Activated CD4-positive, CD25-positive, alpha-beta regulatory T cell treated with anti-CD3 and anti-CD28 coated beads, Interleukin-2, amount 50 U/mL, for 72 hours (primary cell): ENCODE measurements at places on chromosomes 13 and 19.

DNA sequence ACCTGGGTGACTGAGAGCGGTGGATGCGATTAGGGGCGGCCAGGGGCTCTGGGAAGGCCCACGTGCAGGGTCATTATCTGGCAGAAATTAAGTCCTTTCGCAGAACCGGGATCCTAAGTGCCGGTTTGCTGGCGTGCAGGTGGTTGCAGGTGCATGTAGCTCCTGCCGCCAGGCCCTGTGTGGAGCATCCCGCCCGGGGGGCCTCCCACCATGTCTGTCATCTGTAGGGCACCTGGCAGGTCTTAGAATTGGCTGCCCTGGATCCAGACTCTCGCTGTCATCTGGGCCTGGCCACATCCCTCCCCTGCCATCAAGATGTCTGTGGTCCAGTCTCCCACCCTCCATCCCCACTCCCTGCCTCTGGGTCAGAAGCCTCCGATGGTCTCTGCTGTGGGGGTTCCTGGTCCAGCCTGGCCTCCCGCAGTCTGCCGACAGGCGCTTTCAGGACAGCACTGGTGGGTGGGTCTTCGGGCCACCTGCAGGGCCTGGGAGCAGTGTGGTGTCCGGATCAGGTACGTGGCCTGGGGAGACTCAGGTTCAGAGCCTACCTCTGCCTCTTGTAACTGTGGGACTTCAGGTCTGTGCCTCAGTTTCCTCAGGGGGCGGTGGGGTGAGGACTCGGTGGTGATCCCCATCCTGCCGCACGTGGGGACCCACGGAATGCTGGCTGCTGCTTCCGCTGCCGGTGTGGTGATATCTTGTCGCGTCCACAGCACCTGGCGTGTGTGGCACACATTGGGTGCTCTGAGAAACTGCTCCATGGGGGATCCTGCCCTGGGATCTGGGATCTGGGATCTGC is 5.4 kb downstream of the GNA11 start:
- DNase-seq: no peak

- no peak for DNase-seq
These were observed 9.7 kb downstream of the CLN5 start for GRCh38 chr13:77001540-77001939.

- no peak for DNase-seq
These were observed 22.8 kb downstream of the ZNF574 start for GRCh38 chr19:42098781-42099180.

- no peak for DNase-seq
These were observed 4.7 kb downstream of the AKAP8 start for GRCh38 chr19:15374796-15375440.

DNA sequence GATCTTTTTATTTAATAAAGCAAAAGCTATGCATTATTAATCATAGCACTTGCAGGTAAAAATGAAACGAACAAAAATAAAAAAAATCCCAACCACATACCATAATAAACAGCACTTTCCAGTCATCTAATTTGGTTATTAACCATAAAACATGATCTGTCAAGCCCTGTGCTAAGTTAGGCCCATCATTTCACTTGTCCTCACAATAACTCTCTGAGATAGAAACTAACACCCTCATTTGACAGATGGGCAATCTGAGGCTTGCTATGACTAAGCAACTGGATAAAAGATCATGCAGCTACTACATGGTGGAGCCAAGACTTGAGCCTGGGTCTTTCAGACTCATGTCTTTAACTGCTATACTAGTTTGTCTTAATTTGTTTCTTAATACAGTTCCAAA is 21.8 kb downstream of the PROSER1 start:
- DNase-seq: no peak

DNA sequence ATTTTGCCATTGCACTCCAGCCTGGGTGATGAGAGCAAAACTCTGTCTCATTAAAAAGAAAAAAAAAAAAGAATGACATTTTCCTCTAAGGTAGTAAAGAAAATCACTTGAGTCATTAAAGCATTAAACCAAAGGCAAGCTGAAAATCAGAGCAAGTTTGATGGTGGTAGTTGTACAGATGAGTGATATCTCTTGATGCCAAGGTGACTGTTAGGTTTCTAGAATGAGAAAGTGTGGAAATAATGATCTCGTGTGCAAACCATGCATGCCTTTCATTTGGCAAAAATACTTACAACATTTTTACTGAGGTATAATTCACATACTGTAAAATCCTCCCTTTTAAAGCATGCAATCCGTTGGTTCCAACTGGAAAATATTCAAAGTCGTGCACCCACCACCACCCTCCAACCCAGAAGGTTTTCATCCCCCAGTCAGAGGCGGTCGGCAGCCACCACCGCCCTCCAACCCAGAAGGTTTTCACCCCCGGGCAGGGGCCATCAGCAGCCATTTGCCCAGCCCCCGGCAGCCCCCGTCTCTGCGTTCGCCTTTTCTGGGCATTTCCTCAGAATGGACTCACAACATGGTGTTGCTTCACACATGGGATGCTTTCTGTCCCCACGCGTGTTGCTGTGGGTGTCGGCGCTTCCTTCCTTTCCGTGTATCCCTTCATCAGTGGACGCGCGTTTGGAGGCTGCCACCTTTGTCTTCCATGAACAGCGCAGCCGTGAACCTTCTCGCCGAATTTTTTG is 90.2 kb downstream of the ATP11A start:
- DNase-seq: no peak

GRCh38 chr19:31262725-31263191 is 86.5 kb downstream of the TSHZ3 start:
- no peak for DNase-seq

GRCh38 chr13:37313372-37313771 is 207.9 kb upstream of the CSNK1A1L start:
- no peak for DNase-seq

DNA sequence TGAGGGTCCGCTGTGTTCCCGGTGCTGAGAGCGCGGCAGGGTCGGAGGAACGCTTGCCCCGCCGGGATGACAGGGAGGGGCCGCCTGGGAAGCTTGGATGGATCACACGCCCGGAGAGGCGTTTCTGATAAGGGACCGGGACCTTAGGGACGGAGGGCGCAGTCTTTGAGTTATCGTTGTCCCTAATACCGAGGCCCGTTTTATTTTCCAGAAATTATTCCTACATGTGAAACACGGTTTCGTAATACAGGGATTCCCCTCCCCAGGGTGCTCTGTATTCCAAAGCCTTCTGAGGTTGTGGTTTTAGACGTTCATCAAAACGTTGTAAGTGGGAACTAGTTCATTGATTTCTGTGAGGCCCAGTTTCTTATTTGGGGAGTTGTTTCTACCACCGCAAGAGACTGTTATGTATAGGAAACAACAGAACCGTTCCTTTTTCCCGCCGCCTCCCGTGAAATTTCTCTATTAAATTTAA is 752 bp downstream of the PDCD5 start:
- DNase-seq: no peak

GRCh38 chr19:10420444-10421239 is at the start of gene PDE4A:
Gene PDE4A, plus strand, starts transcription at chr19:10420538. Its CDS starts 227 bp downstream, at chr19:10420765.
- no peak for DNase-seq

GRCh38 chr19:33705090-33705847 is 83.5 kb downstream of the CHST8 start:
- no peak for DNase-seq

DNA sequence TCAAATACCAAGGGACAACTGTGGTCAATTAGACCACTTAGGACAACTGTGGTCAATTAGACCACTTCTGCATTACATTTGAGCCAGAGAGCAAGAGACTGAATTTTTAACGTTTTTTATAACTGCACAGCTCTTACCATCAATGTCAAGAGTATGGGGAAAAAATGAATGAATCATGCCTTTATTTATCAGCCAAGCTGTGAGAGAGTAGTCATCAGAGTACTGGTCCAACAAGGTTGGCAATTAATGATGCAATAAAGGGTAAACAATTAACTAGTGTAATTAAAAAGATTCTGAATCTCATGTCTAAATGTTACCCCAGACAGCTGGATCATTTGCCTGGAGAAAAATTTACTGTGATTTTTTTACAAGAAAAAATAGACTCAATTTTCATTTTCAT is 381.1 kb downstream of the LIG4 start:
- no peak for DNase-seq

- DNase-seq: no peak
These were observed 14.0 kb downstream of the PLIN4 start for GRCh38 chr19:4504297-4504701.

DNA sequence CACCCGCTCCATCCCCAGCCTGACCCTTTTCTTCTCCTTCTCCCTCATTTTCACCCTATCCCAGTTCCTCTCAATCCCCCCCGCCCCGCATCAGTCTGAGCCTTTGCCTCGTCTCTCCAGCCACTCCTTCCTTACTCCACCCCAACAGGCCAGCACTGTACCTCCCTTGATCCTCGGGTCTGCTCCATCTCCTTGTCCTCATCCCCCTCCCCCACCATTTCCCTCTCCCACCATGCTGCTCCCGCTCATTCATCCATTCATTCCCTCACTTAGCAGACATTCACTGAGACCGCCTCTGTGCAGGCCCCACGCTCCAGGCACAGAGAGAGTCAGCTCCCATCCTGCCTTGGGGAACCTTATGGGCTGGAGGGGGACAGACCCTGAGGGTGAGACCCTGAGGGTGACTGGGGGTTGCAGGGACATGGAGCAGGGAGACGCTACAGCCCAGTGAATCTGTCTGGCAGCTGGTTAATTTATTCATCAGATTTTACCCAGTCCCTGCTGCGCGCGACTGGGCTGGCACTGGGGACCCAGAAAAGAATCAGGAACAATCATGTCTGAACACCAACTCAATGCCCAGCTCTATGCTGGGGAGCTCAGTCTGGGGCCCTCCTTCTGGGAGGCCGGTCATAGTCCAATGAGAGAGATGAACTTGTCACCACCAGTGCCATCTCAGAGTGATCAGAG is 881 bp downstream of the ARHGAP33 start:
- no peak for DNase-seq

DNA sequence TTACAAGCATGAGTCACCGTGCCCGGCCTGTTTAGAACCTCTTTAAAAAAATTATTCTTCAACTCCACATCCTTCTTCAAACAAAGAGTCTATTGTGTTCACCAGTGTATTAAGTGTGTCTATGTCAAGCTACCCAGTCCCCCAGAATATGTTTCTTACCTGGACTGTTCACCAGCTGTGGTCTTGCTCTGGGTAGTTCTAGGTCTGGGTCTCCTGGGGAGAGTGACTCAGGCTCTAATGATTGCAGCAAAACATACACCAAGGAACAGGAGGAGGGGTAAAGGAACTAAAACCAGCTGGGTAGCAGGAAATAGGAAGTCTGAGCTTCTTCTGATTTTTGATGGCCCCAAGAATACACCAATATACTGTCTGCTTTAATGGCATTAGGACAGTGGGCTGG is at the start of gene FPR1:
FPR1 (minus strand) TSS at position 224 of the 400 bp plus-strand sequence. CDS start 4,884 bp downstream, outside the sequence.
- DNase-seq: no peak

GRCh38 chr13:94058821-94059360 is 420.6 kb downstream of the DCT start:
- DNase-seq: no peak

DNA sequence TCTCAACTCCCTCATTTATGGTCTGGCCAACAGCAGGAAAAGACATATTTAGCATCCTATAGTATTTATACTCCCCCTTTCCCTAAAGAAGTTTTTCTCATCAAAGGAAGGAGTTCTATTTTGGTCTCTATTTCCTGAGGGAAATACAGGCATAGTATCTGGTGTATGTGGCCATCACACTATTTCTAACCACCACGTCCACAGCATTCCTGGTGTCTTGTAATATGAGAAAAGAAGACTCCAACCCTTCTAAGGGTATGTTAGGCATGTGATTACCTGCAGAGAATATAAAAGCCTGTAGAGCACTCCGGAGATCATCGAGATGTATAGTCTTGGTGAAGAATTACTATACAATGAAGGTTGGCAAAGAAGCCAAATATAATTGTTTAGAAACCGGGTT is 137.4 kb downstream of the VWA8 start:
- no peak for DNase-seq

DNA sequence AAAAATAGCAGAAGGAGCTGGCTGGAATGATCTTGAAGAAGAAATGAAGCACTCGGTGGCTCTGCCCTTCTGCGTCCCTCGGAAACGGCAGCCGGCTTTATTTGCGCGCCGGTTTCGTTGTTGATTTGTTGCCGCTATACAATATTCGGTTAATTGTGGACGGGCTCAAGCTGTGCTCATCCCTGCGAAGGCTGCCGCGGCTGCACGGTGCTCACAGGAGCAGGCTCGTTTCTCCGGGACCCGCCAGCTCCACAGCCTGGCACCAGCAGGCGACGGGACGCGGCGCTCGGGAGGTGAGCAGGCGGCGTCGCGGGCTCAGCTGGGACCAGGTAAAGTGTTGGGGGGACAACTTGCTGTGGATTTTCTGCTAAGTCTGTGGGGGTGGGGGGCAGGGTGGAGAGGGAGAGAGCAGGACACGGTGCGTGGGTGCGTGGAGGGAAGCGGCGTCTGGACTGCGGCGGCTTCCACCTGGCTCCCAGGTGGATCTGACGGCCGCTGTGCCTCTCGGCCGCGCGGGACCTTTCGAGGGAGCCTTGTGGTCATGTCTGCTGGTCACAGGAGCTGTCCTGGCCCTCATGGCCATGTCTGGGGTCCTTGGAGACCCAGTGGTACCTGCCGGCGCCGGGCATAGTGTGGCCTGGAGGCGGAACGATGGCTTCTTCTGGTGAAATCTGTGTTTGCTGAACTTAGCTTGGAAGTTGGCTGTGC is 90.9 kb downstream of the TEX29 start:
- no peak for DNase-seq

- no peak for DNase-seq
These were observed 92.1 kb downstream of the USP12 start for GRCh38 chr13:27079421-27079958.

- no peak for DNase-seq
These were observed 89.3 kb downstream of the SPACA7 start for GRCh38 chr13:112465251-112466131.

GRCh38 chr13:102980331-102980982 is 85.8 kb downstream of the SLC10A2 start:
- DNase-seq: no peak

DNA sequence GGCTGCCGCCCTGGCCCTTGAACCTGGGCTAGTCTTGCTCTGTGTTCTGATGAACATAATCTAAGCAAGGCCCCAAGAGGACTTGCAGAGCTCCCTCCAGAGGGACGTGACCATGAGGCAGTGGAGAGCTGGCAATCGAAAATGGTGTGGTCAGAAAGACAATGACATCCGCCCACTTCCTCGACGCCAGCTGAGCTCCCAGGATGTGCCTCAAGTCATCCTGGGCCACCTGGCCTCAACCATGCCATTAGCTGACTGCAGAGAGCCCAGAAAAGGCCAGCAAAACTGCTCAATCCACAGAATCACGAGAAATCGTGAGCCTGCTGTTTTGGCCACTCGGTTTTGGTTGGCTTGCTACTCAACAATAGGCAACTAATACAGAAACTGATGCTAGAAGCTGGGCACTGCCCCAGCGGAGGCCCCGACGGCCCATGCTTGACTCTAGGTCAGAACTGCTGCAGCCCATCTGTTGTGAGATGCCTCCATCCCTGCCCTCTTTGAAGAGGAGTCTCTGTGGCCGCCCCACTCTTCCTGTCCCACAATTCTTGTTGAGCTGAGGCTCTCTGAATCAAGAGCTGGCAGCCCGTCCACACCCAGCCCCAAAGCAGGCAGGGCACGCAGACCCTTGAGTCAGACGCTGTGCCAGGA is 53.3 kb downstream of the STK24 start:
- no peak for DNase-seq

DNA sequence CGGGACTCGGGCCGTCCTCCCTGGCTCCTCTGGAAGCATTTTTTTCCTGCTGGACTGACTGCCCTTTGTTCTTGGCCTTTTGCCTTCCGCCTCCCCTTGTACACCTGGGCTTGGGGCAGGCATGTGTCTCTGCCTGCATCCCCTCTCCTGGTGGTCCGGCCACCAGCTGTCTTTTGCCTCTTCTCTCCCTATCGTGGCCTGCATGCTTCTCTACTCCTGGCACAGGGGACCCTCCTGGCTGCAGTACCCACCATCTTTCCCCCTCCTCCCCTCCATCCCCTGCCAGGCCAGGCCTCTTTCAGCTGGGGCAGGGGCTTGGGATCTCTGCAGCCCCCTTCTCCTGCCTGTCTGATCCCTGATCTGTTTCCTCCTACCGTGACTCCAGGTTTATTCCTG is 12.1 kb downstream of the WTIP start:
- no peak for DNase-seq
